A549 treated with CORT108297 at 1 μM for 4 hours (cell line): ENCODE measurements at places on chromosomes 11 and 22. TPM values are rescaled to one million over a fixed set of nuclear protein-coding genes. Genes with fewer than 3 reads are reported as not detected.

Gene NRXN2
- total RNA-seq: 0.15 to 0.40 TPM (median 0.23 TPM) in 5 replicates

Gene HARBI1
- 5.1 to 6.5 TPM (median 6.2 TPM) in 5 replicates for total RNA-seq

Gene FOLR1
- total RNA-seq: 0.08 to 0.13 TPM (median 0.10 TPM) in 4 of 5 replicates, not detected in the other

Gene CHCHD10
- 73.8 to 194 TPM (median 186 TPM) in 5 replicates for total RNA-seq

Gene OR8D1
- total RNA-seq: not detected in 5 replicates
